ENCODE measurements at places on chromosomes 4 and X. TPM values are rescaled to one million over a fixed set of nuclear protein-coding genes. Genes with fewer than 3 reads are reported as not detected.

- DNase-seq = peak; percentile 4
Measured at GRCh38 chr4:62130637-62131036, 930.5 kb downstream of the ADGRL3 start.

GRCh38 chrX:29487714-29488113 is 727.6 kb upstream of the MAGEB2 start:
- no peak for DNase-seq

KCNE5 gene
- total RNA-seq = 0.51 TPM

GRCh38 chr4:181264893-181265292 is 978.3 kb upstream of the TENM3 start:
- no peak for DNase-seq

ODAPH gene
- not detected for total RNA-seq

GRCh38 chrX:69238114-69238886 is 73.0 kb upstream of the PJA1 start:
- DNase-seq = no peak

Measured in fibroblast of lung (primary cell).